ENCODE measurements at places on chromosomes 7 and 10.

DNA sequence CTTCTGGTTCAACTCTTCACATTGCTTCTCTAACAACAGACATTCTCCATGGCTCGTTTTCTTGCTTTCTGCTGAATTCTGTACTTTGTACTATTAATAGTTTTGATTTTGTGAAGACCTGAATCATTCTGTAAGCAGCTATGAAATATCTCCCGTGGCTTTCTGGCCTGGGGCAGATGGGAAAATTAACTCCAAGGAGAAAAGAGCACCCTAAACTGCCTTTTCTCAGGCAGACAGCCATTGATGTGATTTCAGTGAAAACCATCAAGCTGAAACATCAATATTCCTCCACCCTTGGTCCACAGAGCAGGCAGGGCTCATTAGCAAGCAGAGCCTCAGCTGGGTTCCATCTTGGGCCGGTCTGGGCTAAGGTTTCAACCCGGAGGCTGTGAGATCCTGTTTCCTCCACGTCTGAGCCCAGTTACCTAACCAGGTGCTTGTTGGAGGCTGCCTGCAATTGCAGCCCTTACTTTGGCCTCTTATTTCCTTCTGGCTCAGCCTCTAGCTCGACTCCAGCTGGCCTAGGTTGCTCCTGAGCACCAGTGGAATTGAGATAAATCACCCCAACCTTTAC, 21.1 kb upstream of the EZH2 start:
- DNase-seq = no peak

GRCh38 chr7:24304494-24305095, 20.6 kb downstream of the NPY start:
- no peak for DNase-seq

GRCh38 chr7:78350926-78351325, 552.4 kb downstream of the PHTF2 start:
- DNase-seq = no peak

DNA sequence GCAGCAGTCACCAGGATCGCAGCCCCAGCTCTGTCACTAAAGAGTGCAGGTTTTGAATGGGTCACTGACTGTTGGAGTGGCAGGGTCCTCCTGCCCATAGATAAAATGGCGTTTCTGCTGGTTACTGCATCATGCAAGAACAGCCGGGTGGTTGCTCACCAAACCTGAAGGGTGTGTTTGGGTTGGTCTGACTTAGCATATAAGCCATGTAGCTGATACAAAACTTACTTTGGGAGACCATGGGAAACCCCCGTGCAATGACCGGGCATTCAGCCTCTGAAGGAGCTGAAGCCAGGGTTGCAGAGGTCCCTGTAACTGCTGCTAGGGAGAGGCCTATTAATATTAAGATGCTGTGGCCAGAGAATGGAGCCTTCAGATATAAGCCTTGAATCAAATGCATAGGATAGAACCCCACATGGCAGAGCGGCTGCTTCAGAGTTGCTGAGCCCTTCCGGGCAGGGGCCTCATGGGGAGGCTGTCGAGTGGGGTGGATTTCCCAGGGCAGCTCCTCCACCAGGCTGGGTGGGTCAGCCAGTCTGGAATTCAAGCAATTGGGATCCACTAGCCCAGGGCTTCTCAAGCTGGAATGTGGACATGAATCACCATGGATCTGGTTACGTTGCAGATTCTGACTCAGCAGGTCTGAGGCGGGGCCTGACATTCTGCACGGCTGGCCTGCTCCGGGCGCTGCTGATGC, 70.9 kb upstream of the CTBP2 start:
- DNase-seq = no peak

- DNase-seq = no peak
These were observed 247.6 kb upstream of the HGF start for GRCh38 chr7:82017334-82017943.

DNA sequence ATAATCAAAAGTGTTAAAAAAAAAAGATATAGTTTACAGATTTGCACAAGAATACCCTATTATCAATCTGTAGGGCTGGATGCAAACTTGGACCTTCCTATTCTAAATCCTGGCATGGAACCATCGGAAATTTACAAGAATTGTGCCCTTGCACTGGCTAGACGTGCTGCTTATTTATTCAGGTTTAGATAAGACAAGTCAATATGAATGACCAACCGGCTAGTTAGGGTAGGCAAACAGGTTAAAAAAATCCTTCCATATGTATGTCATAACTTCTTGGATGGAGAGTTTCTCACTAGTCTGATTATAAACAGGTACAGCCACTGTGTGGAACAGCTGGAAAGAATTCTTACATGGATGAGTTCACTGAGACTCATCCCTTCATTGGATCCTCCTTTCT, 41.4 kb downstream of the PKD1L1 start:
- DNase-seq = no peak

DNA sequence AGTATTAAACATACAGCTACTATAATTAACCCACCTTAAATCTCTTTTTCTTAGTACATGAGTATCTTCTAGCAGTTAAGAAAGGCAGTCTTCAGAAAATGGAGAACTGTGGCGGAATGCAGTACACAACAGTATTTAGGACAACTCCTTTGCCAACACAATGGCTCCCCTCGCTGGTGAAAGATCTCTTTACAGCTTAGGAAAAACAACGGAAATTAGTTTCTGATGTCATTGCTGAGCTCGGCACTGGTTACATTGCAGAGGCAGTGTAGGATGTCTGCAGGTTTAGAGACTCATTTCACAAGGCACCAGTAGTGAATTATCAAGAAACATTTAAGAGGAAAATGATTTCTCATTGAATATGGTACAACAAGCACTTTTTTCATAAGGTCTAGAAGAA, 43.4 kb downstream of the GLRX3 start:
- no peak for DNase-seq

GRCh38 chr7:132397070-132397469, 179.2 kb downstream of the PLXNA4 start:
- DNase-seq = no peak

DNA sequence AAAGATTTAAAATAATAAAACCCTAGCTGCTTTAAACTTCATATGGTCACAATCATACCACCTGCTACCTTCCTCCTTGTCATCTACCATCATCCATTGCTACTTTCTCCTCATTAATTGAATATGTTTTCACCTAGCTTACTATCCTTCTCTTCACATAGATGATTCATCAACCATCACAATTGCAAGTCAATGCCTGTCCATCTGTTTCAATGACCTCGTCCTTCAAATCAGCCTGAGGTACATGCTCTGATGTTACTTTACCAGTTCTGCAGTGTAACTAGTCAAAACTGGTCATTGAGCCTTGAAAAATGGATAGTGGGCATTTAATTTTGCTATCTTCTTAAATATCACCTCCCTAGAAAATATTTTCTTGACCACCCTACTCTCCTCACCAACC, 164.7 kb downstream of the SEMA3E start:
- DNase-seq = no peak

DNA sequence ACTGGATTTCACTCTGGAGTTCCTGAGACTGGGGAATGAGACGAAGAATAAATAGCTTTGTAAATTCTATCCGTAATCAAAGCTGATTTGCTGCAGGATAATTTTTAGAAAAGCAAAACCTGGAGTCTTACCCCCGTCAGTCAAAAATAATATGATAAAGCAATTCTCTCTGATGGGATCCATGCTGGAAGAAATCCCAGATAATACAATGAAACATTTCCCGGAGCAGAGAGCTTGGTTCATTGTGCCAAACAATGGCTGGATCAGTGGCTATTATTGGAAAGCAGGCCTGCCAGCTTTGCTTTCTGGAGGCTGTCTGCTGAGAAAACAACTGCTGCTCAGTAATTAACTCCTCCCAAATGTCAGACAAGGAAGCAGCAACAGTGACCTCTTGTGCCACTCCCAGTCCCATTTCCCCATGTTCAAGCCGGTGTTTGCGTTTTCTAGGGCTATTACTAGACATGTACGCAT, 609.4 kb upstream of the PCDH15 start:
- no peak for DNase-seq

GRCh38 chr7:23385140-23385539, 85.2 kb downstream of the IGF2BP3 start:
- no peak for DNase-seq

DNA sequence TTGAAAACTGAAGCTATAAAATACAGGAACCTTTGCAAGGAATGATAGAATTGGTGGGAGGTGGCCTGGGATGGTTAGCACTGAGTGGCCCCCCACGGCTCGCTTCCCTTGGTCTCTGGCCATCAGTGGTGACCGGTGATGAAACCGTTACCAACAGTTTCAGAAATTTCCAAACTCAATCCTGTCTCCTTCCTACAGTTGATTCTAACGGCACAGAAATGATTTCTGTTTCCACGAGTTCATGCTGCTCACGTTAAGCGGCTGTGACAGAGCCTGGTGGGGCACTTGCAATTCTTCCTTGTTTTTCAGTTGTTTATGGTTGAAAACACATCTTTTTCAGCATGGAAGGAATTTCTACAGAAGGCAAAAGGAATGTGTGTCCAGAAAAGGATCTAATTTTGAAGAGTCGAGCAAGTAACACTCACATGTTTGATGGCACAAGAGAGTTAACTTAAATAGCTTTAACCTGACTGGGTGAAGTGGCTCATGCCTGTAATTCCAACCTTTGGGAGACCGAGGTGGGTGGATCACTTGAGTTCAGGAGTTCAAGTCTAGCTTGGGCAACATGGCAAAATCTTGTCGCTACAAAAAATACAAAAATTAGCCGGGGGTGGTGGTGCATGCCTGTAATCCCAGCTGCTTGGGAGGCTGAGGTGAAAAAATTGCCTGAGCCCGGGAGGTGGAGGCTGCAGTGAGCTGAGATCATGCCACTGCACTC, 100.1 kb downstream of the DNAJB6 start:
- DNase-seq = no peak

- no peak for DNase-seq
These were observed 12.2 kb downstream of the MDFIC start for GRCh38 chr7:114934086-114934485.

DNA sequence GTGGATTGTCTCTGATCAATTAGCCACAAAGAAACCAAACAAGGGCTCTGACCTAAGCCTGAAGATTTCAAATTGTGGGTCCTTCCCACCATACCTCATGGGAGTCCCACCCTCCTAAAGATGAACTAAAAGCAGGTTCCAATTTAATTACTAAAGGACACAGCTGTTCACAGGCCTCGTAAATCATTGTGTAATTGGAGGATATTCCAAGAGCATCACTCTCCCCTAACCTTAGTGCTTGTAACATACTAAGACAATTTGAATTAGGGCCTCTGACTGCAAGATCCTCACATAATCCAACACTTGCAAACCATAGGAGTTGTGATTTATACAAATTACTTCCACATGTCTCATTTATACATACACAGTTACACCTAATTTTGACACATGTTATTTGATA, 44.4 kb downstream of the FOXI2 start:
- no peak for DNase-seq

GRCh38 chr10:106267591-106267990, 896.9 kb downstream of the SORCS1 start:
- no peak for DNase-seq

GRCh38 chr10:119550827-119551226, 8.3 kb upstream of the RGS10 start:
- no peak for DNase-seq

DNA sequence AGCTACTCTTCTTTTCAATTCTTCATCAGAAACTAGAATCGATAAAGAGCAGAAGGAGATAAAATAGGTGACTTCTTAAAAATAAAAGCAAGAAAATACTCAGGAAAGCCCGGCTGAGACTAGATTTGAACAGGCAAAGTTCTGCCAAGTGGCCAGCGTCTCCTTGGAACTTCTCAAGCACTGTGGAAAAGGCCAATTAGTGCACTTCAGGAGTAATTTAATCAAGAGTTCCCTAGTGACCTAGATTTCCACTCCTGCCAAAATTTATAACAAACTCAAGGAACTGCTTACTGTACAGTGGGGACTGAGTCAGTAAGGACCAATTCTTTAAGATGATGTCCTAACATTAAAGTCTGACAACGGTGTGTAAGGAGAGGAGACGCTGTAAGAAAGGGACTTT, 57.3 kb downstream of the CHCHD3 start:
- DNase-seq = no peak

DNA sequence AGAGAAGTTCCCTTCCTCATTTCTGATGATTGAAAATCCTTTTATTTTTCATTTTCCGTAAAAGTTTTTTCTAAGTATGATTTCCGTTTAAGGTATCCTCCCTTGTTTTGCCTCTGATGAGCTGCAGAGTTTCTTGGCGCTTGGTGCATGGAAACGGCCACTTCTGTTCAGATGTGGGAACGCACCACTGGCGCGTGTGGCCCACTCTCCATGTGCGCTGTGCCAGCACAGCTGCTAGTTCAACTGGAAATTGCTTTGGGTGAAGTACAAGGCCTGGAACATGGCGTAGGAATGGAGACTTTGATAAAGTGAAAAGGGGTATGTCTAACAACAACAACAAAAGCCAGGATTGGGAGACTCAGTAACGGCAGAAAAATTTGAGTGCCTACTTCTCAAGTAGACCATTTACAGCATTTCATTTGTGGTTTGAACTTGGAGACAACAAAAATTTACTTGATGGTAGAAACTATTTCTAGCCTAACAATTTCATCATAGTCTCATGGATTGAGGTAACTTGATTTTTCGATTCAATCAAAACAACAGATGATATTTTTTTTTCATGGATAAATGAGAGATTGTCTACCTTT, 364.2 kb downstream of the SUGCT start:
- no peak for DNase-seq

DNA sequence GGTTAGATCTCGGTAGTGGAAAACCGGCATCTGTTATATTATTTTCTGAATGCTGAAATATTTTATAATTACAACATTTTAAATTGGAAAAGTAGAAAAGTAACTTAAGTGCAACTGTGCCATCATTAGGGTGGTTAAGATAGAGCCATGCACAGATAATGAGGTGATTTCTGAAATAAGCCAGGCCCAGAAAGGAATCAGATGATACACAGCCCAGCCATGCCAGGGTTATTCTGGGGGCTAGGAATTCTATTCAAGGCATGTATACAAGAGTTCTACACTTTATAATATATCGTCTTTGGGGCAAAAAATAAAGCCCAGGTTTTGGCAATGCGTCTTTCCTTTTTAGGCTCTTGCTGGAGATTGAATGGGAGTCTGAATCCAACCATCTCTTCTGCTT, 128.7 kb downstream of the ITGB8 start:
- DNase-seq = no peak

- no peak for DNase-seq
These were observed 21.4 kb downstream of the KDM7A start for GRCh38 chr7:140155428-140155827.

All from esophagus squamous epithelium (tissue), 5 donors.